ENCODE measurements at places on chromosomes 4 and X.

DNA sequence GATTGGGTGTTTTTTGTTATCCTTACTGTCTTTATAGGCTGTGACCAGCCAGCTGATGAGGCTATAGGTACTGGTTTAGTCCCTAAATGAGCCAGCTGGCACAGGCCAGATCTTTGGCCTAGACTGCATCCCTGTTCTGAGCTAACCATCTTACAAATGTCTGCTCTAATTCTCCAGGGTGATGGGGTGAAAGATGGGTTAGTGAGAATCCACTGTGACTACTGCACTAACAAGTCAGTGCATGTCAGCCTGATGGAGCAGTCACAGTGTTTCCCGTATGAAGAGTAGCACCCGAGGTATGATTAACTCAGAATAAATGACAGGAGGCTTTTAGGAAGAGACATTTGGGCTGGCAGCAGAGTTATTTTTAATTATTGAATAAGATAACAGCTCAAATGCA lies 181.0 kb downstream of the DCTD start:
- DNase-seq = no peak

GRCh38 chr4:157005193-157005592 lies 33.6 kb upstream of the PDGFC start:
- DNase-seq = no peak

DNA sequence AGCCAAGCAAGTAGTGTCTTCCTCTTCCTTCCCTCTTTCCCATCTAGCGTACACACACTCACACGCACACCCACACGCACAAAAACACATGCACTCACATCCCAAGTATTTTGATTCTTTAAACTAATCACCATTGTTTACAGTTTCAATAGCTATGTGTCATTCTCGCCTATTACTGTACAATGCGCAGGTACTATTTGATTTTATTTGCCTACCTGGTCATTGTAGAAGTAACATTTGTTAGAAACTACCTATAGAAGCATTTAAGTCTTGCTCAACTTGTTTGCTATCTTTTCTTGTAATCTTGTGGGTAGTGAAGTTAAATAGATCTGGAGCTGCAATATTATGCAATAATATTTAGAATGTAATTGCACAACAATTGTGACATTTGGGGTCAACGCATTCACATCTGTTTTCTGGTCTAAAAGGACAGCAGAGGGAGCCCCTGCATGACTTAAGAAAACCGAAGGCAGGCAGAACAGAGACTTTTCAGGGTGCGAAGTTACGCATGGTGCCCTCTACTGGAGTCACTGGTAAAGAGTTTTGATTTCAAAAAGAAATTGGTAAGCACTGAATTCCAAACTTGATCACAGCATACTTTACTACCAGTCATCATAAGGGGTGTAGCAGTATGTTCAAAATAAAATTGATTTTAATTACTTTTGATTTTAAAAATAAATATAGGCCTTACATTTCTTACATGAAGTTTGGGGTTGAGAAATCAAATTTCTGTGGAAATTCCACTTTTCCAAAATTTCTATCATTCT lies 503.3 kb upstream of the FAM241A start:
- peak; percentile 52 for DNase-seq

DNA sequence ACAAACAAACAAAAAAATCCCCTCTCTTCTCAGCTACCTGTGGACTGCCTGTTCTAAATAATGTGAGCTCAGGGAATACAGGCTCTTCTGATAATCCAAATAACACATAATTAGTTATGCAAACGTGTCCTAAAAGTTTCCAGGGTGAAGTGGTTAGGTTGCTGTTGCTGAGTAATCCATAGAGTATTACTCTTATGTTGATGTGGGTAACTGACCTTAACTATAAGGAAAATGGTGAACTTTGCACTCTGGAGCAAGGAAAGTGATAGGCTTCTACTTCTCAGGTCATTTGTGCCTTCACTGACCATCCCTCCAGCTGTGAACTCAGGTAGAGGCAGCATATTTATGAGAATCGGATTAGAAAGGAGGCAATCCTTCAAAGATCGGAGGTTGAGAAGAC lies 19.9 kb downstream of the MSN start:
- DNase-seq = no peak

DNA sequence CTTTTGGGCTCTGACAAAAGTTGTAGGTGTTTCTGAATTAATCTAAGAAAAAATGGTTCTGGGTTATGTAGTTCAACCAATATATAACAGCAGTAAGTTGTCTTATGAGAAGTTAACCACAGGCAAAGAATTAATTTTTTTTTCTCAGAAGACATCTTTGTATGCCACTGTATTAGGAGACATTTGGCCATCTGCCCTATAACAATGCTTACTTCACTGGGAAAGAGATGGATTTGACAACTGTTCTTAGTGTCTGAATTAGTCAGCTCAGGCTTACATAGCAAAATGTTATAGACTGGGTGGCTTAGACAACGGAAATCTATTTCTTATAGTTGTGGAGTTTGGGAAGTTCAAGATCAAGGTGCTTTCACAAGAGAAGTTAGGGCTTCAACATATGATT lies 508.1 kb downstream of the STIM2 start:
- DNase-seq = no peak

- DNase-seq = no peak
These were observed 9.5 kb upstream of the PDLIM5 start for GRCh38 chr4:94442251-94442650.

DNA sequence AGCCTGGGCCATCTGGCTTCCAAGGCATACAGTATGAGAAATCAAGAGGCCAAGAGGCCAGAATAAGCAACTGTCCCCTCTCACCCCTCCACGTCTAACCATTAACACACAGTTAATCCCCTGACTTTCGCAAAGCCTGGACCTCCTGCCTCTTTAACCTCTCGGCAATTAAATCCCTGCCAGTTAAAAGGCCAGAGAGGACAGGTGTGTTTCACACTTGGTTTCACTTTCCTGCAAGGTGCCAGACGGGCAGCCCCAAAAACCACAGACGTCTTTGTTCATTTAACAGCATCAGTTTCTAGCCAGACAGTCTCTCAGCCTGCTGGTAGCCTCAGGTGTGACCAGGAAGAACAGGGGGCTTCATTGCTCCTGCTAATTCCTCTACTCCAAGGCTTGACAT lies 91.1 kb upstream of the KIT start:
- peak; percentile 33 for DNase-seq

- no peak for DNase-seq
These were observed 3.7 kb downstream of the TAF7L start for GRCh38 chrX:101287402-101287801.

GRCh38 chr4:125125276-125125675 lies 189.5 kb upstream of the FAT4 start:
- no peak for DNase-seq
